ENCODE measurements at places on chromosomes 7 and 10.

DNA sequence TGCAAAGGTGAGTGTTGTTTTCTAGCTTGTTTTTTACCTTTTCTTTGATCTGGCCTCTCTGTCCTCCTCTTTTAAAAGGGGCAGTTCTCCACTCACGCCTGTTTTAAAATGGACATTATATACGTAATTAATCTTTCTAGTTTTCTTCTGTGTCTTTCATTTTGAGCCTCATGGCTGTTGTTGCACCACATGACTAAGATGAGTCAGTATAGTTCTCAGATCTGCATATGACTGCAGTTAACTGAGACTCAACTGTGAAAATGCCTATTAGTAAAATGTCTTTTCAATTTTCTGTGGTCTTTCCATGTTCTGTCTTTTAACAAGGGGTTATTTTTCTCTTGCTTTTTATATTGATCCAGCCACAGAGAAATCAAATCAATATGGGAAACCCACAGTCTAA is 296.1 kb downstream of the CDK14 start:
- DNase-seq = no peak

GRCh38 chr10:76643511-76643911 is 994.1 kb downstream of the KCNMA1 start:
- DNase-seq = no peak

- DNase-seq = no peak
These were observed 23.5 kb upstream of the VCL start for GRCh38 chr10:73974309-73974946.

DNA sequence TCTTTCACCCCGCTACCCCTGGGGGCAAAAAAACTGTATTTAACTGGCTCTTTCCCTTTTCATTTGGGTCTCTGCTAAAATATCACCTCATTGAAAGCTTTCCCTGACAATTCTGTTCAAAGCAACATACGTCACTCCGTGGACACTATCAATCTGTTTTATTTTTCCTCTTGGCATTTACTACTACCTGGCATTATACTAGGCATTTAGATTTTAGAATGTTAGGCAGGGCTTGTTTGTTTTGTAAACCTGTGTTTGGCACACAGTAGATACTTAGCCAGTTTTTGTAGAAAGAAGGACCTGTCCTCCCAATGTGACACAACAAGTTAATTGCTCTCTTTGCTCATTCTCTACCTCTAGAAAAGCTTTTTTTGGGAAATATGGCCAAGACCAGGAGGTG is 26.5 kb upstream of the PDK4 start:
- no peak for DNase-seq

- no peak for DNase-seq
These were observed 1.3 kb downstream of the CTTNBP2 start for GRCh38 chr7:117871778-117872538.

GRCh38 chr10:51619365-51619764 is 80.0 kb downstream of the CSTF2T start:
- no peak for DNase-seq

- DNase-seq = no peak
These were observed 44.2 kb downstream of the CAMK2B start for GRCh38 chr7:44280993-44281721.

DNA sequence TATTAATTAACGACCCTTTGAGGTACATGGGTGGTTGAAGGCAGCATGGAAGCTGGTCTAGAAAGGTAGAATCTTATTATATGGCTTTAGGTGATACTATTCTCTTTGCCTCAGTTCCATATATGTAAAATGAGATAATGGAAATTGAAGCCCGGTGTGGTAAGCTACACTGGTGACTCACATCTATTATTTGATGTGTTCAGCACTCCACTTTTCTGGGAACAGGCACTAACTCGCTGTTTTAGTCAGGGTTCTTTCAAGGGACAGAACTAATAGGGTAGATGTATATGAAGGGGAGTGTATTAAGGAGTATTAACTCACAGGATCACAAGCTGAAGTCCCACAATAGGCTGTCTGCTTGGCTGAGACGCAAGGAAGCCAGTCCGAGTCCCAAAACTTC is 4.4 kb upstream of the TRUB1 start:
- DNase-seq = no peak

- no peak for DNase-seq
These were observed 1020.6 kb downstream of the XPNPEP1 start for GRCh38 chr10:108902619-108903285.

GRCh38 chr10:22325272-22326144 is 4.6 kb downstream of the BMI1 start:
- peak; percentile 10 for DNase-seq

DNA sequence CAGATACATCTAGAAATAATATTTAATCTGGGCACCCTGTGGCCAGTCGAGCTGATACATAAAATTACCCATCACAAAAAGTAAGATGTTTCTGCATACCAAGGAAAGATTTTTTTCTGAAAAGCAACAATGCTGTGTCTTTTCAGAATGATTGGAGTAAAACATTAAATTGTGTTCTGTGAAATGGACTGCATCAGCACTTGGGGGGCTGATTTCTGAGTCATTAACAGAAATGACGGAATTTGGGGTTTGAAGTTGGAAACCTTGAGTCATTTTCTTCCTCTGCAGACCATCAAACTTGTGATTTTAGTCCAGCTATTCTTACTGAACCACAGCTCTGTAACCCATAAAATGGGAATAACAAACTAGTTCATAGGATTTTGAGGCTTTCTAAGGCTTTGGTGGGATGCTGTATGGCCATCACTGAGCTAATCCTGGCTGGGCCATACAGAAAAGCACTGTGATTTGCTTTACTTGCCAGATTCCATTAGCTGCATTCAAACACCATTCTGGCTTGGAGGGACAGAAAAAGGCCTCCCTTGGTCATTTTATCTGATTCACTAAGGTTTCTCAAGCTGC is 739.4 kb upstream of the IGFBP3 start:
- DNase-seq = no peak

- no peak for DNase-seq
These were observed 5.3 kb downstream of the CYP26C1 start for GRCh38 chr10:93065675-93066543.

DNA sequence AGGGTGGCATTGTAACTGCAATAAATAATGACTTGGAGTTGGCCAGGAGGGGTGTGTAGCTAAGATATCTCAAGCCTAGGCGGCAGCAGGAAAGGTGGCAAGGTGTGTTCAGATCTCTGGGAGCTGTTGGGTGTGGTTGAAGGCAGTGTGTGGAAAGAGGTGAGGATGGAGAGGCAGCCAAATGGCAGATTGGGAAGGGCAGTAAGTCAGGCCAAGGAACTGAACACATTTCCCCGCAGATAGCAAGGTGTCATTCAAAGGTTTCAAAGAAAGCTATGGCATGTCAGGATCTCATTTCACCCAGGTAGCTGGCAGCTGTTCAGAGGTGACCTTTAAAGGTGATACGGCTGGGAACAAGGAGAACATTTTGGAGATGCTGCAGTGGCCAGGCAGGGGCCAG is 586.0 kb upstream of the MGMT start:
- no peak for DNase-seq

- no peak for DNase-seq
These were observed 203.6 kb downstream of the VTI1A start for GRCh38 chr10:112650588-112651030.

DNA sequence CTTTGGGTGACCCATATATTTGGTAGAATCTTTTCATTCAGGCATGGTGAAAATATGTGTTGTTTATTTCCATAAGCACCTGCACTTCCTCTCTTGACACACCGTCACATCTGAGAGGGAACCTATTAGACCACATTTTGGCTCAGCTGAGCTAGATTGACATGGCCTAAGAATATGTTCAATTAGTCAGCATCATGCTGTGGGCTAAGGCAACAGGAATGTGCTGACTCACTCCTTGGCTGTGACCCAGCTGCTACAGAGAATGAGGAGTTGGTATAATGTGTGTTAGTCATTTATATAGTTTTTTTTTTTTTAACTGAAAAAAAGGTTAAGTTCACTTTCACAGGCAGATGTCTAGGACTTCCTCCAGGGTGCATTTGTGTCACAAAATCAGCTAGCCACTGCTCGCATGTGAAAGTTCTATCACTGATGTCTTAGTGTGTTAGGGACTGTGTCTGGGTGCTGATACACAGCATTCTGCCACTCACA is 180.6 kb downstream of the SEMA3E start:
- peak; percentile 87 for DNase-seq

GRCh38 chr7:158328376-158329013 is 259.1 kb downstream of the PTPRN2 start:
- DNase-seq = no peak

DNA sequence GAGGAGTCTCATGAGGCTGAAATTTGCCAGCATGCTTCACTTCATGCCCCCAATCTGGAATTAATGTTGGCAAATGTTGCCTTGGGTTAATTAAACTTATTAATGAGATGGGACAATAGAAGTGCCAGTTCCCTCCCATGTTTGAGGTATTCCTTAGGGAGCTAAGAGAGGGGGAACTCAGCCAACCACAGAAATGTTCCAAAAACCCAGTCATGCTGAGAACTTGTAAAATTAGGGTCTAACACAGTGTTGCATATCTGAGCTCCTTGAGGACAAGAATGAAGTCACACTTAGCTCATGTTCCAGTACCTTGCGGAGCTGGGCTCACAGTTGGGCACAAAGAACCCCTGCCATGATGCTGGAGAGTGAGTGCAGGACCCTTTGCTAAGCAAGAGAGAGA is 89.4 kb downstream of the OAT start:
- DNase-seq = no peak

DNA sequence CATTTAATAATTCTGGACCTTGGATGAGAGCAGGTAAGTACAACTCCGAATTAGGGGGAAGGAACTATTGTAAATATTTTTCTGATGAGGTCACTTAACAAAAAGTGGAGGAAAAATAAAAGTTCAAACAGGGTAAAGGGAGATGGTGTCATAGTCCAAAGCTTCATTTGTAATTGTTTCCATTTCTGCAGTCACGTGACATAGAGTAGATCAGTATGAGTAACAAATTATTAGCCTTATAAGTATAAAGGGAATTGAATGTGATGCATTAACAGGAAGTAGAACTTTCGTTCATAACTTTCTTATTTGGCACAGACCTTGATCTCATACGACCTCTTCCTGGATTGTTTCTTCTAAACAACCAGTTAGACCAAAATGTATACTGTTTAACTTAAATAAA is 347.2 kb upstream of the TPK1 start:
- no peak for DNase-seq

GRCh38 chr10:43390759-43391158 is 18.2 kb downstream of the HNRNPF start:
- no peak for DNase-seq

DNA sequence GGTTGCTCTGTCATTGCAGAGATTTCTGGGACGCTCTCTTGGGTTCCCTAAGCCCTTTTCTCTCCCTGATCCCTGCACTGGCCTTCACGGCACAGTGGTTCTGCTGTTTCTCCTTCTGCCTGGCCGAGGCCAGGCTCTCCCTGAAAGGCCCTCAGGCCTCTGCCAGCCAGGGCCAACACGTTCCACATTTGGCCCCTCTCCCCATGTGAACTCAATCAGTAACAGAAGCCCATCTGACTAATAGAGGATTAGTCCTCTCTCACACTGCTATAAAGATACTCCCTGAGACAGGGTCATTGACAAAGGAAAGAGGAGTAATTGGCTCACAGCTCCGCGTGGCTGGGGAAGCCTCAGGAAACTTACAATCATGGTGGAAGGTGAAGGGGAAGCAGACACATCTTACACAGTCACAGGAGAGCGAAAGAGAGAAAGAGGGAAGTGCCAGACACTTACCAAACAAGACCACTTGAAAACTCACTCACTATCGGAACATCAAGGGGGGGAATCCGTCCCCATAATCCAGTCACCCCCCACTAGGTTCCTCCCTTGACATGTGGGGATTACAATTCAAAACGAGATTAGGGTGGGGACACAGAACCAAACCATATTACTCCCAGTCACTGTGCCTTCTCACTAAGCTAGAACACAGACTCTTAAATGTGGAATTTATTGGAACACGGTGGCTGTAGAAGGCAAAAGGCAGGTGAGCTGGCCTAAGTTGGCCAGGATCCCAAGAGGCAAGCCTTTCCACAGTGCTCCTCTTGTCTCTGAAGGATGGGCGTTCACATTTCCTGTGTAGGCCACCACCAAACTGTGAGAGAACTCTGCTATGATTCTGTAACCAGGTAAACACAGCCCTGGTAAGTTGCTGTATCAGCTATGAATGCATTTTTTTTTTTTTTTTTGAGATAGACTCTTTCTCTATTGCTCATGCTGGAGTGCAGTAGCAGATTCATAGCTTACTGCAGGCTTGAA is 8.8 kb downstream of the FZD8 start:
- DNase-seq = no peak

GRCh38 chr7:93823621-93824020 is 66.9 kb downstream of the TFPI2 start:
- DNase-seq = no peak

DNA sequence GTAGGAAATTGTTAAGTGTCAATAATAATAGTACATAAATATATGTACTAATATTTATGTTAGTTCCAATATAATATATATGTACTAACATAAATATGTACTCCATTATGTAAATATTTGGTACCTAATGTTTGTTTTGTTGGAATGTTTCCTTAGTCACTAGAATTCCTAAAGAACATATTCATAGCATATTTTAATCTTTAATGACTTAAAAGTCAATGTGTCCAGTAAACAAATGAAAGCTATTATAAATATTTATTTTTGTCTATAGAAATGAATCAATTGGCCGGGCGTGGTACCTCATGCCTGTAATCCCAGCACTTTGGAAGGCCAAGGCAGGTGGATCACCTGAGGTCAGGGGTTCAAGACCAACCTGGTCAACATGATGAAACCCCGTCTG is 153.6 kb downstream of the GPR158 start:
- DNase-seq = no peak

GRCh38 chr10:11610826-11611247 is 613 bp downstream of the USP6NL start:
- DNase-seq = no peak

DNA sequence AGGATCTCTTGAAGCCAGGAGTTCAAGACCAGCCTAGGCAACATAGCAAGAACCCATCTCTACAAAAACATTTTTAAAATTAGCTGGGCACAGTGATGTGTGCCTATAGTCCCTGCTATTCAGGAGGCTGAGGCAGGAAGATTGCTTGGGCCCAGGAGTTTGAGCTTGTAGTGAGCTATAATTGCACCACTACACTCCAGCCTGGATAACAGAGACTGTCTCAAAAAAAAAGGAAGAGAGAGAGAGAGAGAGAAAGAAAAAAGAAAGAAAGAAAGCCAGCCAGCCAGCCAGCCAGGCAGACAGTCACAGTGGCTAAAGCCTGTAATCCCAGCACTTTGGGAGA is 95.2 kb upstream of the STK17A start:
- DNase-seq = no peak

DNA sequence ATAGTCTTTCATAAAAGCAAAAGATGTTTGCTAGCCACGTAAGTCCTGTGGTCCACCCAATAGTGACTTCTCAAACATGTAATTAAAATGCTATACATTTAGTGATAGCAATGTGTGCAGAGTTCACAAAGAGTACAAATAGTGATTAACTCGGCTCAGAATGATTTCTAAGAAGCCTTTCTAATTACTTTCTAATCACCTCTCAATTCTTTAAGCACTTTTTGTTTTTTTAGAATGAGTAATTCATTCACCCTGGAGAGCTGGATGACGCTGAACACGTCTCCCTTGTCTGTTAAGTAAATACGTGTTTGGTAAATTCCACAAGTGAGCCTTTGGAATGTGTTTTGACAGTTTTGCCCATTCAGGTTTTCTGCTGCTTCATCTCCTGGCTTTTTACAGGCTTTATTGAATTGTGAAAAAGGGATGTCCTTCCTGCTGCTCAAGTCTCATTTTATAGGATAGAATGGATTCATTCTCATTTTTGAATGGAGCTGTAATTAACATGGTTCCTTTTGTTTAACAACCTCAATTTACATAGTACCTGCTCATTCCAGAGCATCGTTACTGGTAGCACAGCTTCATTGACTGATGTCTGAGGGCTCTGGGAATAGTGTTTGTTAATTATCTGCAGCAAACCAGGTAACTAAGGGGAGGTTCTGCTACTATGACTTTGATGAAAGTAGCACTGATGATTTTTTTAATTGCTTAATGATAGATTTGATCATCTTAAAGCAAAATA is 212.1 kb downstream of the VTI1A start:
- no peak for DNase-seq

Data from NCI-H2171 treated with DMSO at 0.1 percent for 48 hours (cell line).